Urothelium cell line (cell line): ENCODE measurements at places on chromosomes 7 and 10.

DNA sequence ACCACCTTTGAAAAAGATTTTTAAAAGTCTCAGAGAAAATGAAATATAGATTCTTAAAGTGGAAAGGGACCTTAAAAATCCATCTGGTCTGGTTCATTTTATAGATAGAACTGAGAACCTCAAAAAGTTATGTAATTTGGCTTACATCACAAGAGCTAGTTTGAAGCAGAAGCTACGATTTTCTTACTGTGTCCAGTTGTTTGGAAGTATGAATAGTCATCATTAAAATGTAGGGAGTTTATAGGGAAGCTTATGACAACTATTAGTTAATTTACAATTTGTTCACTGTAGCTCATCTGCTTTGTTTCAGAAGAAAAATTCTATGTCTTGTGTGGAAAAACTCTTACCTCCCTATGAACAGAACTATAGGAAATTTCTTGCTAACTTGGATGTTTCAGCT lies 26.9 kb downstream of the ZEB1 start:
- DNase-seq, result no peak

- DNase-seq, result no peak
These were observed 7.6 kb upstream of the CD36 start for GRCh38 chr7:80630608-80631405.

GRCh38 chr10:86288695-86289576 lies 77.7 kb downstream of the GRID1 start:
- no peak for DNase-seq

DNA sequence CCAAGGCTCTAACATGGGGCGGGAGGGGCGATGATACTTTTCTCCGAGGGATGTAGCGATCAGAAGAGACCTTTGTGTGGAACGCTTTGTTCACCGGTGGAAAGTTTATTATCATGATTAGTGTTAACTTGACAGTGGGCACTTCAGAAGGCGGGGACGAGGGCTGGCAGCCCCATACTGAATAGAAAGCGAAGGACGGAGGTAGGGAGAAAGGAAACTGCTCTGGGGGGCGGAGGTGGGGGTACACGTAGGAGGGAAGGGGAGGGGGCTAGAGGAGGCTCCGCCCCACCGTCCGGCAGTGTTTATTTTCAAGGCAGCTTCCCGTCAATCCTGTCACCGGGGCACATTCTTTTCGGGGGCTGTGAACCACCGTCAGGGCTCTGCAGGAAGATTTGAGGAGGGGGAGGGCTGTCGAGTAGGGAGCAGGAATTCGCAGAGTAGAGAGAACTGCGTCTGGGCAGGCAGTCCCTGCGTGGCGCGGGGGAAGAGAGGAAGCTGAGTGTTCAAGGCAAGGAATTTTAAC lies 9.4 kb upstream of the NKX2-3 start:
- DNase-seq, result no peak

DNA sequence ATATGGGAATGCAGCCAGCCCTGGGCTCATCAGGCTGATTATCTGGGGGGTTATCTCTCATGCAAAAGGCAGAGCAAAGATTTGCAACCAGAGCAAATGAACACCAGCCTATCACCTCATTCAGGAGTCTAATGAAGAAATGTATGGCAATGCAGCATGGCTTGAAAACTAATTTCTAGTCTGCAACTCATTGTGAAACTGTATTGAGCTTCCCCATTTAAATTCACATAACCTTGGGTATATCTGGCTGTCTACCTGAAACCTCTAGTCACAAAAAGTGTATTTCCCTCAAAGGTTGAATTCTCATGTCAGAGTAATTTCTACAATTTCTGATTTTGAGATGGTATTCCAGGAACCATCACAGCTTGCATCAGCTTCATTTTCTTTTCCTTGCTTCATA lies 240.0 kb downstream of the SDHAF3 start:
- DNase-seq, result no peak

GRCh38 chr7:106793015-106793975 lies 71.8 kb upstream of the PIK3CG start:
- peak; percentile 55 for DNase-seq

- DNase-seq, result no peak
These were observed 74.1 kb downstream of the VIPR2 start for GRCh38 chr7:159070431-159071148.

DNA sequence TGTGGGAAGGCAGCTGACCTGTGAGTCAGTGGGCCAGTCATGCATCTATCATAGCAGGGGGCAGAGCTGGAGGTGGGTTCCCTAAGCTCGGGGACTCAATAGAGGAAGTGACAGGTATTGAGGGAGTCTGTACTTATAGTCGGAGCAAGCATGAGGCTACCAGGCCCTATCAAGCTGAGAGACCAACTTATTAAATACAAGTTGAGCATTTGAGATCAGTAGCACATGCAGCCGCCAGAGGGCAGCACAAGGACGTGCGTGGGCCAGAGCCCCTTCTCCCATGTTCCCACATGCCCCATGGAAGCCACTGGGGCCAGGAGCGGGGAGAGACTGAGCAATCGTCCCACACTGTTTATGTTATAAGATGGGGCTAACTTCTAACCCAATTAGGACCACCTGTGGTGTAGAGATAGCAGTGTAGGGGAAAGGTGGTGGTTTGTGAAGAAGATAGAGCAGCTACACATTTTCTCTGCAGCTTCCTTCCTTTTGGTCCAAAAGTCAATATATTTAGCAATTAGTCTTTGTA lies 13.0 kb upstream of the STK31 start:
- peak; percentile 73 for DNase-seq

DNA sequence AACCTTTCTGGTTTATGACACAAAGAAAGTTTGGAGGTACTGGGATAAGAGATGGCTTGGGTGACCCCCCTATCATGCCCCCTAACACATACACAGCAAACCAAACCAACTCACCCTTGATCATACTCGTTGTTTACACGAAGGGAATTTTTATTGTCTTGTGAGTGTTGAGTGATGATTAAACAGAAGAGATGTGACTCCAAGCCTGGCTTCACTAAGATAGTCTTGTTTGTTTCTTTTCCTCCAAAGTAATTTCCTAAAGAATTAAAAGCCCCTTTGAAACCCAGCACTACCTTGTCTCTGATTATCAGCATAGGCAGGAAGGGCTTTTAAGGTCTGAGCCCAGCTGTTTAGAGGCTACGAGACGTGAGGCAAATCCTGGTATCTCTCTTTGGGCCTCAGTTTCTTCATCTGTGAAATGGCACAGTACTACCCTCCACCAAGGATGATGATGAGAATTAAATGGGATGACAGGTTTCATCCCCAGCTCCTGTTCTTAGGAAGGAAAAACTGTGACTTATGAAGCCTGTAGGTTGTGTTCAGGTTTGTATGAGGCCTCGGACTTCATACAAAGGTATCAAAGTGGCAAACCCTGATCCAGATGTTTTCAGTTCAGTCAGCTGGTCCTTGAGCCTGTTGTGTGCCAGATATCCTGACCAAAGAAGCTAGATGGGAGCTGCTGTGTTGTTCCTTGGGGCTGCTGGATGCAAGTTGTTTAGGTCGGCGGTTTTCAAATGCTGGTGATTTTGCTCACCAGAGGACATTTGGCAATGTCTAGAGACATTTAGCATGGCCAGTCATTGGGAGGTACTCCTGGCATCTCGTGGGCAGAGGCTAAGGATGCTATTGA lies 51.8 kb downstream of the TCF7L2 start:
- no peak for DNase-seq

DNA sequence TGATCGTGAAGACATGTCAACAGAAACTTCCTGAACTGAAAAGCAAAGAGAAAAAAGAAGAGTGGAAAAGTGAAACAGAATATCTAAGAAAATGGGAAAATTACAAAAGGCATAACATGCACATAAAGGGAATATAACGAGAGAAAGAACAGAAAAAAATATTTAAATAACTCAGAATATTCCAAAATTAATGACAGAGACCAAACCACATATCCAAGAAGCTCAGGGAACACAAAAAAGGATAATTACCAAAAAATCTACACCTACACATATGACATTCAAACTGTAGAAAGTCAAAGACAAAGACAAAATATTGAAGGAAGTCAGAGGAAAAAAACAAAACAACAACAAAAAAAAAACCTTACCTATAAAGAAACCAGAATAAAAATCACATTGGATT lies 105.5 kb downstream of the OR13A1 start:
- DNase-seq, result no peak

DNA sequence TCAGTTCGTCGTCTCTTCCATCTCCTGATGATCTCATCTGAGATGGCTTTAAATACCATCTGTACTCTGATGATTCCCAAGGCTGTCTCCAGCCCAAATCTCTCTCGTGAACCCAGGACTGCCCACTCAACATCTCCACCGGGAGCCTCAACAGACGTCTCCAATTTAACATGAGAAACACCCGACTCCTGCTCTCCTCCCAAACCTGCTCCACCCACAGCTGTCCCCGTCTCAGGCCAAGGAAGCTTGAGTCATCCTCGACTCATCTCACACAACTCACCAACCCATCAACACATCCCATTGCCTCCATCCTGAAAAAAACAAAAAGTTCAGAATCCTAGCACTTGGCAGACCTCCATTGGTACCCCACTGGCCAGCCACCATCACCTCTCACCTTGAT lies 29.7 kb upstream of the CALN1 start:
- DNase-seq, result peak; percentile 42

- DNase-seq, result peak; percentile 66
These were observed 96.7 kb downstream of the HTR5A start for GRCh38 chr7:155166673-155167370.

DNA sequence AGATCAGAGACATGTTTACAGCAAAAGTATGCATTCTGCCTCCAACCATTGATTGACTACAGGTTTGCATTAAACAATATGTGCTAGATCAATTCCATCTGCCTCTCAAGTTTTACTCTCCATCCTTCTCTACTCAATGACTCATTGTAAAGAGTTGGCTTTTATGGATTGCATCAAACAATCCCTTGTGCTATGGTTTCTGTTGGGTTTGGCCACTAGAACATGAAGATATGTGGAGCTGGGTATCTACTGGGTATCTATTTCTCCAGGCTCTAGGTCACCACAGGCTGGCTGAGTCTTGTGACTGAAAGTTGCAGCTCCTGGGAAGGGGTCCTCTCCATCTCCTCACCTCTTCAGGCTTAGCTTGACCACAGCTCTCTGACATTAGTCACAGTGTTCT lies 204.7 kb downstream of the DGKI start:
- no peak for DNase-seq

GRCh38 chr7:115478426-115478825 lies 552.1 kb downstream of the TFEC start:
- DNase-seq, result no peak

DNA sequence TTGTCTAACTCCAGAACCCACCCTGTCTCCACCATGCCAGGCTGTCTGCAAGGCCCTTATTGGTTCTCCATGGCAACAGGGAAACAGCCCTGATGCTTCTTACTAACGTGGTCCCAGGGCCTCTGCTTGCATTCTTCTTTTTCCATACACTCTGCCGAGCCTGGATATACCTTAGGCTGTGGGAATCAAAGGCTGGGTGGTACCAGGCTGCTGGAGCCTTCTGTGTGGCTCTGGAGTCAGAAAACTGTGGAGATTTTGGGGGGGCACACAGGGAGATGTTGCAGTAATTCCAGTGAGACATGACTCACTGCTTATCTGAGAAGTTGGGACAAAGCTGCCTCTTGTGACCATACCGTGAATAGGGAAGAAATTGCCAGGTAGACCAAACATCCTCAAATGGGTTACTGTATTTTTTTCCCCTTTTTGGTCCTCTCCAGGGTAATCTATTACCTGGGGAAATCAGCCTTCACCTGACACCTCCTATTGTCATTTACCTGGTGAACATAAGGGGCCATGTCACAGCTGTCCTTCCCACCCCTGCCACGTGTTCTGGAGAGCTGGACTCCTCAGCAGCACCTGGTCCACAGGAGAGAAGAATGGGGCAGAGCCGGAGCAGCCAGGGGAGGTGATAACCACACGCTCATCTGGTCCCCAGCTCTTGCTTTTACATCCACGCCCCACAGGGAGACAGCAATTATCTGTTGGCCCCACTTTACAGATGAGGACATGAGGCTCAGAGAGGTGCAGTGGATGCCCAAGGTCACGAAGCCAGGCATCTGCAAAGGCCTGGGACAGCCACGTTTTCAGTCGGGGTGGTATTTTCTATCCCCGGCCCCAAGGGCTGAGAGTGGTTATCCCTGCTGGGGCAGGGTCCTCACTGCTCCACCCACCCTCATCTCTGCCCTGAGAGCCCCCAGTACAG lies 4.6 kb downstream of the CHST3 start:
- DNase-seq, result peak; percentile 42

DNA sequence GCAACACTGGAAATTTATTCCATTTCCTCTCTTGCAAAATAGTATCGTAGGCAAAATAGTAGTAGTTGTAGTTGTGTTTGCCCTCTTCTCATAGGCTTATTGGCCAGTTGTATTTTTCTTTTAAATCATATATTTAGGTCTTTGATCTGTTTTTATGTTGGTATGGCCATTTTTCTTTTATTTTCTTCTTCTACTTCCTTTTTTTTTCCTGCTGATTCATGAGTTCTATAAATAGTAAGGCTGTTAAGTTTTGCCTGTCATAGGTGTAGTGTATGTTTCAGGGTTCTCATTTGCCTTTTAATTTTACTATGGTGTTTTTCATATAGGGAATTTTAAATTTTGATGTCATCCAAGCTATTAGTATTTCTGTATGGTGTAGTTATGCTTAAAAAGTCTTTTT lies 25.4 kb upstream of the MRC1 start:
- no peak for DNase-seq

DNA sequence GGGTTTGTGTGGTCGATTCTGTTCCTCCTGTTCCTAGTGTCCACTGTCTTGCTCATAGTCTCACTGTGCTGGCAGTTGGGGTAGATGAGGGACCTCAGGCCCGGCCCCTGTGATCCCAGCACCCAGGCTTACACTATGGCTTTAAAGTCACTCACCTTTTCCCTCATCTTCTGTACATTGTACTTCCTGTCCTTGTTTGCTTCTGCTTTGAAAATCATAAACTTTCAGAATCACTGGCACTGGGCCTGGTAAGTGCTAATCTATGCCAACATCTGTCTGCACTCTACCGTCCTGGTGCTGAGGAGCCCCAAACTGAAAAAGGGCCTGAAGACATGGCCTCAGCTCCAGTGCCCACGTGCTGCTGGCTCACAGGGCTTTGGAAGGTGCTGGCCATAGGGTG lies 5.7 kb upstream of the TAS2R60 start:
- DNase-seq, result no peak

- DNase-seq, result peak; percentile 16
These were observed 24.4 kb upstream of the ANK3 start for GRCh38 chr10:60414111-60414510.

DNA sequence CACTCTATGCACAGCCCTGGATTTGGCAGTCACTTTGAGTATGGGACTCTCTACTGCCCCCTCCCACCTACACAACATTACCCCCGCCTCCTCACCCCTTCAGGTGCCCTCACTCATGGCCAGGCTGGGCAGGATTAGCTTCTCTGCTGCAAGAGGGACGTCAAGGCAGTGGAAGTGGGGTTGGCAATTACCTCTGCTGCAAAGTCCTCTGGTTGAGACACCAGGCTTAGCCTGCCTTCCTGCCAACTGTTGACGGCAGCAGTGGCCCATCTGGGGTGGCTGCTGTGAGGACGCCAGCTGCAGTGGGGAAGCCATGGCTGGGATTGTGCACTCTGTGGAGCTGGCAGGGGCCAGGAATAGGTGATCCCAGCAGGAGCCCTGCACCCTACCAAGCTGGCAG lies 26.7 kb downstream of the SVIL start:
- no peak for DNase-seq

GRCh38 chr7:2564970-2565540 lies 6.3 kb downstream of the IQCE start:
- DNase-seq, result no peak

- peak; percentile 90 for DNase-seq
These were observed 82.4 kb downstream of the ADCYAP1R1 start for GRCh38 chr7:31134246-31135188.
